ENCODE measurements at places on chromosomes 16 and 17.

DNA sequence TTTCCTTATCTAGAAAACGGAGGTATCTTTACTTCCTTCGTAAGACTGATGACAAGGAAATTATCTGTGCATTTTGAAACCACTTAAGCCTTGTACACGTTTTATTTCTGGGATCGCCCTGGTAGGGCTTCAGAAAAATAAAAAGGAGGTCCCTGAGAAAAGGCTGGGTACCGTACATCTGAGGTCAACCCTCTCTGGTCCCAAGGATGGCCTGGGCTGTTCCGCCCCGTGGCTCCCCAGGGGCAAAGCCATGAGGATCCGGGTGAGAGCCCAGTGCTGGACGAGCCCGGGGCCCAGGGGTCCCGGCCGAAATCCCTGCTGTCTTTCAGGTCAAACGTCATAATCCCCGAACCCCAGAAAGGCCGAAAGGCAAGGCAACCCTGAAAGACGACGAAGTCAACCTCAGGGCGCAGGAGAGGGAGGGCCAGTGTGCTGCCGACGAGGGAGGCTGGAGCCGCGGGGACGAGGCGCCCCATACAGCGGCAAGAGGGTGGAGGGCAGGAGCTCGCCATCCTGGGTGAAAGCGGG is 656 bp upstream of the FUS start:
- no peak for DNase-seq

- peak; percentile 82 for DNase-seq
These were observed 15.4 kb upstream of the ZNF287 start for GRCh38 chr17:16584273-16584995.

- DNase-seq: no peak
These were observed 273.4 kb upstream of the TNRC6C start for GRCh38 chr17:77684803-77685798.

GRCh38 chr16:49701789-49702494 is 154.0 kb downstream of the ZNF423 start:
- no peak for DNase-seq

DNA sequence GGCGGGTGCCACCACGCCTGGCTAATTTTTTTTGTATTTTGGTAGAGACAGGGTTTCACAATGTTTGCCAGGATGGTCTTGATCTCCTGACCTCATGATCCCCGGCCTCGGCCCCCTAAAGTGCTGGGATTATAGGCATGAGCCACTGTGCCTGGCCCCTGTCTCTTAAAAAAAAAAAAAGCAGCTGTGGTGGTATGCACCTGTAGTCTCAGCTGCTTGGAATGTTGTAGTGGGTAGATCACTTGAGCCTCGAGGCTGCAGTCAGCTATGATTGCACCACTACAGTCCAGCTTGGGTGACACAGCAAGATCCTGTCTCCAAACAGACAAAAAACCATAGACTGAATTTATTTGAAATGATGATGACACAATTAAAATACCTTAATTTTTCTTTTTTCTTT is 24.3 kb downstream of the CDK12 start:
- no peak for DNase-seq

- DNase-seq: no peak
These were observed 34.3 kb upstream of the LGALS9 start for GRCh38 chr17:27596566-27597187.

DNA sequence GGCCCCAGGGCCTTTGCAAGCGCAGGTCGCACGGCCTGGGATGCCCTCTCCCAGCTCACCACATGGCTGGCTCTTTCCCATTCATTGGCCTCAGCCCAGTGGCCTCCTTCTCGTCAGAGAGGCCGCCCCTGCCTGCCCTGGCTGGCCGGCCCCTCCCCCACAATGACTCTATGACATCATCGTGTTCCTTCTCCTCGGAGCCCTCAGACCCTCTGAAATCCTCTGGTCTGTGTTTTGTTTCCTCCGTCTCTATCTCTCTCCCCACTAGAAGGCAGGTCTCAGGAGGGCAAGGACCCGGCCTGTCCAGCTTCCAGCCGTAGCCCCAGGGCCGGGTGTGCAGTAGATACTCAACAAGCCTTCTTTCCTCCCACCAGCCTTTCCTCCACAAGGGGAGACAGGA is 164.8 kb upstream of the FOXF1 start:
- no peak for DNase-seq

DNA sequence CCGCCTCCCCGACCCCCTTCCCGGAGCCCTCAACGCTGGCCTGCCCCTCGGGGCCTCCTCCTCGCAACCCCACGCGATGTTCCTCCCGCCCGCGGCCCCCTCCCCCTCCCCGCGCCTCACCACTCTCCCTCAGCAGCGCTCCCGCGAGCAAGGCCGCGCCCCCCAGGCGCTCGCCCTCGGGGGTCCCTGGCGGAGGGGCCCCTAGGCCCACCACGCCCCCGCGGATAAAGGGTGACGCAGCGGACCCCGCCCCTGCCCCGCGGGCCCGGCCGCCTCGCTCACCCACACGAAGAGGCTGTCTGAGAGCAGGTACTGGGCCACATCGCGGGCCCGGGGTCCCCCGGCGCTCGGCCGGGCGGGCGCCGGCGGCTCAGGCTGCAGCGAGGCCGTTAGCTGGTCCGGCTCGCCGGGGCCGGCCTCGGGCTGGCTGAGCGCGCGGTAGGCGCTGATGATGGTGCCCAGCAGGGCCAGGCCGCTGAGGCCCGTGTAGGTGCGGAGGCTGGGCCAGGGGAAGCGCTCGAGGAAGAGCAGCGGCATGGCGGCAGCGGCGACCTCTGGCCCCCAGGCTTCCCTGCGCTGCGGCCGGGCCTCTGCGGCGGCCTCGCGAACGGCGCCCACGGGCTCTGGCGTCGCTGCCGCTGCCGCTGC is 430 bp downstream of the AMFR start:
- peak; percentile 63 for DNase-seq

DNA sequence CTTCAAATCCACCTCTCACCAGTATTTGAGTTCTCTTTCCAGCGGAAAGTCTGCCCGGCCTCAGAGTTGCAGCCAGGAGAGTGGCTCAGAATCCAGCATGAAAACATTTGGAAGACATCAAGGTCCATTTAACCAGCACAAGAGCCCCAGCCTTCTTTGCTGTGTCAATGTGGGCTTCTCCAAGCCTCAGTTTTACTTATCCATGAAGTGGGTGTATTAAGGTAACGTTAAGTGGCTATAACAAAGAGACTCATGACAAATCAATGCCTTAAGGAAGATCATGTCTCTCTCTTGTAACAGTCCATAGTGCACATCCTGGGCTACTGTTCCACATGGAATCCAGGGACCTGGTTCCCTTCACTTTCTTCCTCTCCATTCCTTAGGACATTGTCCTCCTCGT is 959 bp upstream of the SPPL2C start:
- no peak for DNase-seq

DNA sequence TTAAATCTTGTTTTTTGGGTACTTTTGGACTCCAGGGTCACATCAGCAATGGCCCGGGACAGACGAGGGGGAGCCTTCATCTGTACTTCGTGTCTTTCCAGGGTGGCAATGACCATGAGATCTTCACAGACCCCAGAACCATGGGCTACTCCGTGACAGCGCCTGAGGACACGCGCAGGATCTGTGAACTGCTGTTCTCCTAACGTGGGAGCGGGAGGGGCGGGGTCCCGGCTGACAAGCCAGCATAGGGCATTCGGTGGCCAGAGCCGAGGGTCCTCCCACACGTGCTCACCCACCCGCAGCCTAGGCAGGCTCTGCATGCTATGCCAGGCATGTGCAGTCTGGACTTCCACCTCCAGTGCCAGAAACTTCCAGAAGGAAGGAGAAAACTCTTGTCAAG is 21.2 kb downstream of the CARHSP1 start:
- DNase-seq: no peak

GRCh38 chr17:3894911-3895343 is 2.1 kb upstream of the CAMKK1 start:
- no peak for DNase-seq

DNA sequence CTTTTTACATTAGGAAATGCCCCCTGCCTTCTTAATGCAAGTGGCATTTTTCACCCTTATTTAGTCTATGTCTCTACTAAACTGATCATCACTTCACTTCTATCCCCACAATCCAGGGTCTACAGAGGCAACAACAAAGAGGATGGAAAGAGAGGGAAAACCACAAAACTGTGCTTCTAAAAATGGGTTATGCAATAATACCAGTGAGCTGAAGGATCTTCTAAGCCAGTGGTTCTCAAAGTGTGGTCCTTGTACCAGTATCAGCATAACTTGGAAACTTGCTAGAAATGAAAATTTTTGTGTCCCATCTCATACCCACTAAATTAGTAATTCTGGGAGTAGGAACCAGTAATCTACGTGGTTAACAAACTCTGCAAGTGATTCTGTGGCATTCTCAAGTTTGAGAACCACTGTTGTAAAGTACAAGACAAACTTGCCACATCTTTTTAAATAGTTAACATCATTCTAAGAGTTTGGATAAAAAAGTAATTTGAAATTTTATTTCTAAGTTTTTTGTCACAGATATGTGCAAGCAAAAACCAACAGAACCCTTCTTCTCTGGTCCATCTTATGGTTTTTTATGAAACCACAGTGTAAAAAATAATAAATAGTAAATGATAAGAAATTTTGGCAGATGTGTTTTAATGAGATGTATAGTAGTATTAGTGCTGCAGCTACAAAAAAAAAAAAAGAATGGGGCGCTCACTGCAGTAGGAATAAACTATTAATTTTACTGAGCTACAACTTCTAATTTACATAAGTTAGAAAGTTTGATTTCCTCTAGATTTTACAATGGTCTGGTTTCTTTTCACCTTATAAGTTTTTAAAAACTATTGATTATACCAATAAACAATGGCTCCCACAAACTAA is 16.2 kb downstream of the CDC27 start:
- DNase-seq: no peak

GRCh38 chr16:50699326-50700159 is 6.1 kb downstream of the NOD2 start:
- peak; percentile 82 for DNase-seq

DNA sequence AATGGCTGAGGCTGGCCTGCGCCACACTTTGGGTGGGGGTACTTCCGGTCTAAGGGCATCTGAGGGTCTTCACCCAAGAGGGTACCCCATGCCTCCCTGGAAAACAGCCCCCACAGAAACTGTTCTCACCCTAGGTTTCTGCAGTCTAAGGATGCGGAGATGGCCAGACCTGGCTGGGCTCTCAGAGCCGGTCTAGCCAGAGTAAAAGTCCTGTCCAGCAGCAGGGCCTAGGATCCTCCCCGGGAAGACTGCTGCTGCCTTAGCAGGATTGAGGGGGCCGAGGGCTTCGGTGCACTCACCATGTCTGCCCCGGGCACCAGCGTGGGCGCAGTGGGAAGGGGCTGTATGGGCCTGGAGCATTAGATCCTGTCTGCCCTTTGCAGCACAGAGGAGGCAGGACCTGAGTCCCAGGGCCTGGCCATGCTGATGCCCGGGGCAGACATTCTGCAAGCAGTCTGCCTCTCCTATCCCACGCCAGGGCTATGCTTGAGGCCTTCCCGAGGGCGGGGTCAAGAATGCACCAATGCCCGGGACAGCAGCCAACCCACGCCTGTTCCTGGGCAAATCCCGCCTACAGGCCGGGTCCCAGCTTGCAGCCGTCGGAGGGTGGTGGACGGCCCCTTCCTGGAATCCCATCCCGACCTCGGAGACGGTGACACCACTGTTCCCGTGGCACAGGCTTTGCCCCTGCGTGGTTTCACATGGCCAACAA is 54.7 kb downstream of the CBFA2T3 start:
- peak; percentile 59 for DNase-seq

DNA sequence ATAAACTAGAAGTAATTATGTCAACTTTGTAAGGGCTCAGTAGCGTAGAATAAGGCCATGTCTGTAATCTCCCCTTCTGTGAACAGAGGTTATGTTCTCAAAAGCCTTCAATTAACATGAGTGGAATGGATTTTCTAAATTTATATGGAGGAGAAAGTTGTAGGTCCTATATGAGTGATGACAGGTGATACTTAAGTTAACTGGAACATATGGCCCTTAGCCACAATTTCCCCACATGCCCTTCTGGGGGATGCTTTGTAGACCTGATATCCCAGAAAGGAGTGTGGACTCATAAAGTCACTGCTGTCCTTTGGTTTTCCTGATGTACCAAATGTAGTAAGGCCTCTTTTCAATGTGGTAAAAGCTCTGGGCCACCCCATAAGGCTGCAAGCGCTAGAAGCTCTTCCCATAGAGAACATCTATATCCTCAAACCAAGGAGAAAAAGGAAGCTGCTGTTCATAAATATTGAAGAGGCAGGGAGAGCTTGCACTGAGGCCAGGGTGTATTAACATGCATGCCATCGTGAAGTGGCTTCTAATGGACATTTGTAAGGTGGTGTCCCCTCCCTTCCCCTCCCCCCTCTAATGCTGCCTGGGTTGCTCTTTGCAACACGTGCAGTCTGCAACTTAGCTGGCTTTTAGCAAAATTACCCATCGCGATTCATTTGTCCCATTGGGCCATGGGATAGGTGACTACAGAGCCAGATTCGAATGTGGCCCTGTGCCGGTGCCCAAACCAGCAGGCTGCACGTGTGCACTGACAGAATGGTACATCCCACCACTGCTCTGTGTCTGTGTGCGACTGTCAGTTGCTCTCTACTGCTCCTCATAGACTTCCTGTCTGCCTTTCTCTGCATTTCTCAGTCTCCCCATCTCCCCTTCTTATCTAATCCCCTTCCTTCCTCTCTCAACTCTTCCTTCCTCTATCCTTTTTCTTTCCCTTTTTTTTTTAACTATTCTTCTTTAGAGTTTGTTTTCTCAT is 269.0 kb downstream of the WWOX start:
- DNase-seq: no peak

DNA sequence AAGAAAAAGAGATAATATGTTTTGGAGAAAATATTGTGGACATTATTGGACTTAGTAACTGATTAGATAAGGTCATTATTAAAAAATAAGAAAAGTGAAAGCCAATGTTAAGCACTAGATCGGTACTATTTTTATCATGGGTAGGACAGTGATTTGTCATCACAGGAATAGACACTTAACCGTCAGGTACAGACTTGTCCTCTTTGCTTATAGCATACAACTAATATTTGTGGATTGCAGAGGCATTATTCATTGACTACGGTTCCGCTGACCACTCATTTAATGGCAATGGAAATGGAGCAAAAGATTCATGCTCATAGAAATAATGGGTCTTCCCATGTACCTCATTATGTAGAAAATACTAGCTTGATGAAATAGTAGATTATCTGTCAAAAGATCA is 596.3 kb upstream of the CA10 start:
- DNase-seq: no peak

DNA sequence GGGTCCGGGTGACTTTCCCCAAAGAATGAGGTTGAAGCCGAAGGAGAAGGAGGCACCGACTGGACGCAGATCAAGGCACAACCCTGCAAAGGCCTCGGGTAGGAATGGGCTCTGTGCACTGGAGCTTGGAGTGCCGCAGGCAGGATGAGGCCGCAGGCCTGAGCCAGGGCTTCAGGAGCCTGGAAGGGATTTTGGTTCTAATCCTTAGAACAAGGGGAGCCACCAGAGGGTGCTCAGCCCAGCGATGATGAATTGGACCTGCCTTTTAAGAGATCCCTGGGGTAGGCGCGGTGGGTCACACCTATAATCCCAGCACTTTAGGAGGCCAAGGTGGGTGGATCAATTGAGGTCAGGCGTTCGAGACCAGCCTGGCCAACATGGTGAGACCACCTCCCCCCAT is 8.1 kb downstream of the CIBAR2 start:
- no peak for DNase-seq

- no peak for DNase-seq
These were observed 25.1 kb downstream of the KSR1 start for GRCh38 chr17:27481327-27481726.

- DNase-seq: peak; percentile 81
These were observed 38.1 kb downstream of the SOST start for GRCh38 chr17:43720311-43721060.
